AG10803 (cell line): ENCODE measurements at places on chromosomes 7 and 10.

GRCh38 chr7:1704811-1705738 lies 35.0 kb downstream of the ELFN1 start:
- DNase-seq: no peak

DNA sequence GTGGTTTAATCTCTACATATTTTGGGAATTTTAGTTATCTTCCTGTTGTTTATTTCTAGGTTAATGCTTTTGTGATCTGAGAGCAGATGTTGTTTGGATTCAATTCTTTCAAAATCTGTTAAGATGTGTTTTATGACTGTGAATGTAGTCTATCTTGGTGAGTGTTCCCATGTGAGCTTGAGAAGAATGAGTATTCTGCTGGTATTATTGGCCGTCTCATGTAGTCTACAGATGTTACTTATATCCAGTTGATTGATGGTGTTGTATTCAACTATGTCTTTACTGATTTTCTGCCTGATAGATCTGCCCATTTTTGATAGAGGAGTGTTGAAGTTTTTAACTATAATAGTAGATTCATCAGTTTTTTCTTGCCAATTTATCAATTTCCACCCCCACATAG lies 141.4 kb upstream of the FOXP2 start:
- no peak for DNase-seq

DNA sequence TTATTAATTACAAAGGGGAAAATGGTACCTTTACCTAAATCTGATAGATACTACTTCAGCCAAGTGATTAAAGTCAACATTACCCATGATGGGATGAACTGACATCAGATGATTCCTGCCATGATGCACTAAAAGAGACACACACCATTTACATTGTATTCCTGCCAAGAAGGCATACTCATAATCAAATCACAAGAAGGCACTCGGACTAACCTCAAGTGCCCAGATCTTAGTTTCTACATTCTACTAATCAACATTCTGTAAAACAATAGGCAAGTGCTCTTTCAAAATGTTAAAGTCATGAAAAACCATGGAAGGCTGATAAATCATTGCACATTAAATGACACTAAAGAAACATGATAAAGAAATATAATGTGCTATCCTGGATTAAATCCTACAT lies 44.4 kb downstream of the SLC35G1 start:
- DNase-seq: no peak

DNA sequence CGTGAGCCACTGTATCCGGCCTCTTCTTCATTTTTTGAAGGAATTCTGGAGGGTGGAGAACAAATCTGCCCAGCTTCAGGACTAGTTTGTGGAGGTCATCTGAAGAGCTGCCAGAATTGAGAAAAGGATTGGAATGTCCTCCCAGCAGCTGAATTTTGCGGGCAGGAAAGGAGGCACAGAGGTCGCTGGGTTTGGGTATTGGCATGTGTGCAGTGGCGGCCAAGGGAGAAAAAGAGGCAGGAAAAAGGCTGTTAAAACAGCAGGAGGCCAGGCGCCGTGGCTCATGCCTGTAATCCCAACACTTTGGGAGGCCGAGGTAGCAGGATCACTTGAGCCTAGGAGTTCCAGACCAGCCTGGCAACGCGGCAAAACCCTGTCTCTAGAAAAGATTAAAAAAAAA lies 80.4 kb downstream of the HIP1 start:
- no peak for DNase-seq
